Activated naive CD4-positive, alpha-beta T cell treated with anti-CD3 and anti-CD28 coated beads, Interleukin-2, amount 50 U/mL, for 72 hours (primary cell): ENCODE measurements at places on chromosomes 3 and 15. TPM values are rescaled to one million over a fixed set of nuclear protein-coding genes. Genes with fewer than 3 reads are reported as not detected.

Gene SLC22A13
- total RNA-seq: 1.1 TPM

Gene HIGD2B
- total RNA-seq: 0.68 TPM

Gene SLC28A1
- not detected for total RNA-seq

Gene CHRM5
- not detected for total RNA-seq

Gene MYRIP
- not detected for total RNA-seq

Gene VPS8
- 72.4 TPM for total RNA-seq

Gene CAMK1
- total RNA-seq: 45.1 TPM
